Smooth muscle cell of bladder (primary cell): ENCODE measurements at places on chromosomes 4 and X. TPM values are rescaled to one million over a fixed set of nuclear protein-coding genes. Genes with fewer than 3 reads are reported as not detected.

Gene TMSB15A
- total RNA-seq, result 0.85 and 0.92 TPM in 2 replicates

Gene IQCM
- 0.18 TPM in 1 of 2 replicates, not detected in the other for total RNA-seq

Gene PDS5A
- 40.7 and 46.6 TPM in 2 replicates for total RNA-seq

Gene VSIG4
- total RNA-seq, result not detected in 2 replicates

Gene PAGE5
- total RNA-seq, result 1.0 and 1.4 TPM in 2 replicates

Gene USP17L22
- not detected in 2 replicates for total RNA-seq

Gene TLL1
- total RNA-seq, result 0.09 and 0.14 TPM in 2 replicates

Gene MAOA
- total RNA-seq, result 4.8 and 9.0 TPM in 2 replicates

Gene HMGN5
- total RNA-seq, result 0.46 and 1.00 TPM in 2 replicates

Gene TREX2
- 1.4 and 1.8 TPM in 2 replicates for total RNA-seq

Gene WAS
- 0.09 TPM in 1 of 2 replicates, not detected in the other for total RNA-seq

Gene NWD2
- total RNA-seq, result not detected in 2 replicates

Gene HMX1
- total RNA-seq, result not detected in 2 replicates

Gene NPY5R
- total RNA-seq, result not detected in 2 replicates

Gene GAGE12F
- total RNA-seq, result not detected in 2 replicates

Gene INTU
- total RNA-seq, result 5.7 and 8.3 TPM in 2 replicates

Gene STK32B
- 3.3 and 20.5 TPM in 2 replicates for total RNA-seq

Gene TMEM271
- not detected in 2 replicates for total RNA-seq

Gene GABRA4
- total RNA-seq, result not detected in 2 replicates

Gene ABCG2
- 1.00 and 1.1 TPM in 2 replicates for total RNA-seq

Gene MGAT4D
- not detected in 2 replicates for total RNA-seq

Gene RTL3
- total RNA-seq, result not detected in 2 replicates

Gene UCP1
- not detected in 2 replicates for total RNA-seq

Gene DAPP1
- total RNA-seq, result 0.09 TPM in 1 of 2 replicates, not detected in the other

Gene USP27X
- total RNA-seq, result 1.8 and 2.7 TPM in 2 replicates

Gene MCUB
- 15.0 and 15.6 TPM in 2 replicates for total RNA-seq

Gene PLAC8
- total RNA-seq, result under 0.01 and 0.28 TPM in 2 replicates

Gene GNRHR
- total RNA-seq, result not detected in 2 replicates

Gene MMRN1
- 0.14 and 0.28 TPM in 2 replicates for total RNA-seq

Gene TLR10
- total RNA-seq, result not detected in 2 replicates

Gene PWWP3B
- 0.74 TPM in 1 of 2 replicates, not detected in the other for total RNA-seq

Gene TMPRSS11A
- not detected in 2 replicates for total RNA-seq

Gene CCDC110
- total RNA-seq, result 1.7 and 2.0 TPM in 2 replicates

Gene TMPRSS11E
- total RNA-seq, result not detected in 2 replicates

Gene LRAT
- total RNA-seq, result under 0.01 and 0.18 TPM in 2 replicates

Gene GPC3
- total RNA-seq, result 1.9 and 2.6 TPM in 2 replicates

Gene ING2
- 4.1 and 9.1 TPM in 2 replicates for total RNA-seq

Gene RBMXL3
- total RNA-seq, result not detected in 2 replicates

Gene VCX
- not detected in 2 replicates for total RNA-seq

Gene TAF7L
- 0.37 and 0.43 TPM in 2 replicates for total RNA-seq

Gene GAGE1
- under 0.01 TPM in 1 of 2 replicates, not detected in the other for total RNA-seq

Gene ZDHHC15
- total RNA-seq, result under 0.01 TPM in 2 replicates

Gene SLC2A9
- total RNA-seq, result 3.6 and 4.3 TPM in 2 replicates

Gene C4orf50
- under 0.01 TPM in 1 of 2 replicates, not detected in the other for total RNA-seq

Gene DCUN1D4
- 39.7 and 62.2 TPM in 2 replicates for total RNA-seq

Gene STARD8
- total RNA-seq, result 0.43 and 1.3 TPM in 2 replicates

Gene FHDC1
- 0.18 and 0.28 TPM in 2 replicates for total RNA-seq

Gene COL4A6
- 4.2 and 13.4 TPM in 2 replicates for total RNA-seq

Gene ARHGEF9
- 10.4 and 12.5 TPM in 2 replicates for total RNA-seq

Gene GPR82
- total RNA-seq, result not detected in 2 replicates

Gene BGN
- 2.0 and 9.0 TPM in 2 replicates for total RNA-seq

Gene EDA2R
- 11.7 and 13.6 TPM in 2 replicates for total RNA-seq
